ENCODE measurements at places on chromosomes 16 and 17.
A peak's percentile ranks its signal among the peaks of the same experiment; 100 is the strongest.

DNA sequence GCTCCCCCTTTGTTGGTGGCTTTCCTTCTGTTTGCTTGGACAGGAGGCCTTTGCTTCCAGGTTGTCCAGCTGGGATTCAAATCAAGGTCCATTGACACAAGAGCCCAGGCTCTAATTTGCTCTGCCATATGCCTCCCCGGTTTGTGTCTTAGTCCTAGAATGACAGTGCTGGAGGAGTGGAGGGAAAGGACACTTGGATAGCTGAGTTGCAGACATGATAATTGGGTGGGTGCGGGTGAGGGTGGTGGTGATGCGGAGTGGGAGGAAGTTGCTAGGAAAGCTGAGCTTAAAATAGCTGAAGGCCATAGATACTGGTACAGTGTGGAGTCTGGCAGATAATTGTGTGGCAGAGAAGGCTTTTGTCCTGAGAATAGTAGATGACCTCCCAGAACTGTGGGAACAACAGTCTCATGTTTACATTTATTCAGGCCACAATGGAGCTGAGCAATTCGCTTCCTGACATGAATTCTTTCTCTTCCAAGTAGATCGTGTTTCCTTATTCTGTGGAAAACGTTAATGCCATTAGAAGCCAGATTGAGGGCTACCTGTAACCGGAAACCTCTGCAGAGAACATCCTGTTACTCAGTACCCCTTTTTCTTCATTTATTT is 23.8 kb downstream of the SEC14L1 start:
- peak; percentile 32 for DNase-seq

DNA sequence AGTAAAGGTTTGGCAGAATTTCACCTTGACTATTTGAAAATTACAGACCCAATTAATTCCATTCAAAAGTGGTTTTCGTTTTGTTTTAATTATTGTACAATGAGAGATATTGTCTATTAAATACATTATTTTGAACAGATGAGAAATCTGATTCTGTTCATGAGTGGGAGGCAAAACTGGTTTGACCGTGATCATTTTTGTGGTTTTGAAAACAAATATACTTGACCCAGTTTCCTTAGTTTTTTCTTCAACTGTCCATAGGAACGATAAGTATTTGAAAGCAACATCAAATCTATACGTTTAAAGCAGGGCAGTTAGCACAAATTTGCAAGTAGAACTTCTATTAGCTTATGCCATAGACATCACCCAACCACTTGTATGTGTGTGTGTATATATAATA is 72.6 kb downstream of the CDK12 start:
- no peak for DNase-seq

- no peak for DNase-seq
These were observed 170.6 kb downstream of the TMEM132E start for GRCh38 chr17:34750004-34750403.

DNA sequence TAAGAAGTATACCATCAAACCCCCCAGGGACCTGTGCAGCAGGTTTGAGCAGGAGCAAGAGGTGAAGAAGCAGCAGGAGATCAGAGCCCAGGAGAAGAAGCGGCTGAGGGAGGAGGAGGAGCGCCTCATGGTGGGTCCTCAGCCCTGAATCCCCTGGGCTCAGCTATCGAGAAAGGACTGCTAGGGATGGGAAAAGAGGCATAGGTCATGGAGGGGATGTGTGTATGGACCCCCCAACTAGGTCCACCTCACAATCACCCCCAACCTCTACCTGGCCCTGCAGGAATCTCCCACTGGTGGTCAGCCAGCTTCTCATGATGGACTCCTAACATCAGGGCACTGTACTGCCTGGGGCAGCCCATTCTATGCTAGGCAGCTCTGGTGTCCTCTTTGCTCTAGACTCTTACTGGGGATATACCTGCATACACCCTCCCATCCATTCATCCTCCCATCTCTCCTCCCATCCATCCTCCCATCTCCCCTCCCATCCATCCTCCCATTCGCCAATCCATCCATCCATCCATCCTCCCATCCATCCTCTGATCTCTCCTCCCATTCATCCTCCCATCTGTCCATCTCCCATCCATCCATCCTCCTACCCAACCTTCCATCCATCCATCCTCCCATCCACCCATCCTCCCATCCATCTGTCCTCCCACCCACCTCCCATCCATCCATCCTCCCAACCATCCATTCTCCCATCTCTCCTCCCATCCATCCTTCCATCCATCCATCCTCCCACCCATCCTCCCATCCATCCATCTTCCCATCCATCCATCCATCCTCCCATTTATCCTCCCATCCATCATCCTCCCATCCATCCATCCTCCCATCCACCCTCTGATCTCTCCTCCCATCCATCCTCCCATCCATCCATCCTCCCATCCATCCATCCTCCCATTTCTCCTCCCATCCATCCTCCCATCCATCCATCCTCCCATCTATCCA is 10.6 kb downstream of the DRC7 start:
- DNase-seq, result no peak

DNA sequence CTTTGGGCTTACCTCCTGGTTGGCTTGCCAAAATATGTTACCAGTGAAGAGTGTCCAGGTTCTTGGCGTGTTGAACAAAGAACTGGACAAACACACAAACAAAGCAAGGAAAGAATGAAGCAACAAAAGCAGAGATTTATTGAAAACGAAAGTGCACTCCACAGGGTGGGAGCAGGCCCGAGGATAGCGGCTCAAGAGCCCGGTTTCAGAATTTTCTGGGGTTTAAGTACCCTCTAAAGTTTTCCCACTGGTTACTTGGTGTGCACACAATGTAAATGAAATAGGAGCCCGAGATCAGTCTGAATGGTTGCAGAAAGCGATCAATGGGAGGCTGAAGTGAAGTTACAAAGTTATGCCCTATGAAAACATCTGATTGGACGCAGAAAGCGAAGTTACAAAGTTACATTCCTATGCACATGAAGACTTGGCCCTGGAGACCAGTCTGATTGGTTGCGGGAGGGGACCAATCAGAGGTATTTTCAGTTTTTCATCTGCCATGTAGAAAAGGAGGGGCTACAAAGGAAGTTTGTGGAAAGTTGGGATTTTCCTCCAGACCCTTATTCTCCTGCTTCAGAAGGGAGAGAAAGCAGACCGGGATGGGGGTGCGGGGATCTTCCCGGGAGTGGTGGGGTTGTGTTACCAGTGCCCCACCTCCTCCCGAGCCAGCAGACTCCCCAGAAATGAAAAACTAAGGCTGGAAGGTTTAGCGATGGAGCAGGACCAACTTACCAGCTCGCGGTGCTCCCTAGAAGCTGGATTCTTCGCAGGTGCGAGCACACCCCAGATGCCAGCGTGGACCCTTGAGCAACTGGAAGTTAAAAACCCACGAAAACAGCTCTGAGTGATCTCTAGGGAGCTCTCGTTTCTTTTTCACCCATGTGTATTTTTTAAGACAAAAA is at the start of gene SLFN12:
TSS of gene SLFN12 (minus strand) at position 325 of the 899 bp plus-strand sequence. CDS start 9,472 bp downstream, outside the sequence.
- DNase-seq, result peak; percentile 21

- DNase-seq, result no peak
These were observed 200.3 kb downstream of the SEC14L1 start for GRCh38 chr17:77341069-77341541.

- no peak for DNase-seq
These were observed 192.4 kb downstream of the SEC14L1 start for GRCh38 chr17:77332981-77333685.

- DNase-seq, result peak; percentile 81
These were observed 16.8 kb downstream of the PDK2 start for GRCh38 chr17:50111673-50112655.

- DNase-seq, result no peak
These were observed 12.5 kb downstream of the ZSCAN32 start for GRCh38 chr16:3388325-3388724.

DNA sequence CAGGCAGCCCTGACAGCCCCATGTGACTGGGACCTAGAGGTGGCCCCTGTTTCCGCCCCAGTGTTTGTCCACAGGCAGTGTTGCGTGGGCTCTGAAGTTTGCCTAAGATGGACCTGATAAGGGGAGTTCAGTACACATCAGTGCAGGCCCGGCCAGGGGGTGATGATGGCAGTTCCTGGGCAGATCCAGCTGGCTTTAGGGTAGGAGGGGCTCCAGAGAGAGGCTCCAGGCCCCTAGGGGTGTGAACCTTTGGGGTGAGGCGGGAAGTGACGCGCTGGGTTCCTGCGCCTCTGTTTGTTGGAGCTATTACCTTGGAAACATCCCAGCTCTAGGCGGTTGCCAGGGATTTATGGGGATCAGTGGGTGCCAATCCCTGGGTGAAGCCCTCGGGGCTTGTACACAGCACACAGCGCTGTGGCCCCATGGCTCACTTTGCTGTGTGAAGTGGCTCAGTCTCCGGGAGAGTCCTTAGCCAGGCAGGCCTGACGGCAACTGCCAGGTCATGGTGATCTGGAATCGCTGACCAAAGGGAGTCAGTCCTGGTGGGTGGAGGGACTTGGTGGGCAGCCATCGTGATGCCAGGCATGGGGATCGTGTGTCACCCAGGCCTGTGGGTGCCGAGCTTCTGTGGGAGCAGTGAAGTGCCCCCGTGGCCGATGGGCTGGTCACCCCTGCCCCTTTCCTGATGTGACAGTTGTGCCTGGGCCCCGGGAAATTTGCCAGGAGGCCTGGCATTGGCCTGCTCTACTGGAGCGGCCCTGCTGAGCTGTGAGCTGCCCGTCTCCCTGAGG is 146.1 kb downstream of the SEC14L1 start:
- DNase-seq, result no peak

All from ELF-1 (cell line).